ENCODE measurements at places on chromosomes 11 and 22.

- no peak for DNase-seq
Measured at GRCh38 chr11:10808235-10808552, 532 bp downstream of the EIF4G2 start.

DNA sequence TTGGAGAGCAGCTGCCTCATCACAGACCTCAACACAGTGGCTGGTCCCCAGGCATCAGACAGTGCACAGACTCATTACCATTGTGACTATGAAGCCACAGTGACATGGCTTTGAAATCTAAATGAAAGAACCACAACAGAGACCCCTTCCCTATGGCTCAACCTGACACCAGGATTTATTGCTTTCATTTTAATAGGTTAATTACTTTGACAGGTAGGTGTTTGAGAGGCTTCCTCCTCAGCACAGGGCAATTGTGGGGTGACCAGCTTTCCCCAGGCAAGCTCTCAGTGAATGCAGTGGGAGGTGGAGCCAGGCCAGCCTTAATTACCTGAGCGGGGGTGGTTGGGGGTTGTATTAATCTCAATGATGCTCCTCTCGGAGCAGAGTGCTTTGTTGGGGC, 102.3 kb downstream of the CHST1 start:
- DNase-seq, result no peak

GRCh38 chr22:40857309-40857855, 434 bp downstream of the XPNPEP3 start:
- DNase-seq, result no peak

DNA sequence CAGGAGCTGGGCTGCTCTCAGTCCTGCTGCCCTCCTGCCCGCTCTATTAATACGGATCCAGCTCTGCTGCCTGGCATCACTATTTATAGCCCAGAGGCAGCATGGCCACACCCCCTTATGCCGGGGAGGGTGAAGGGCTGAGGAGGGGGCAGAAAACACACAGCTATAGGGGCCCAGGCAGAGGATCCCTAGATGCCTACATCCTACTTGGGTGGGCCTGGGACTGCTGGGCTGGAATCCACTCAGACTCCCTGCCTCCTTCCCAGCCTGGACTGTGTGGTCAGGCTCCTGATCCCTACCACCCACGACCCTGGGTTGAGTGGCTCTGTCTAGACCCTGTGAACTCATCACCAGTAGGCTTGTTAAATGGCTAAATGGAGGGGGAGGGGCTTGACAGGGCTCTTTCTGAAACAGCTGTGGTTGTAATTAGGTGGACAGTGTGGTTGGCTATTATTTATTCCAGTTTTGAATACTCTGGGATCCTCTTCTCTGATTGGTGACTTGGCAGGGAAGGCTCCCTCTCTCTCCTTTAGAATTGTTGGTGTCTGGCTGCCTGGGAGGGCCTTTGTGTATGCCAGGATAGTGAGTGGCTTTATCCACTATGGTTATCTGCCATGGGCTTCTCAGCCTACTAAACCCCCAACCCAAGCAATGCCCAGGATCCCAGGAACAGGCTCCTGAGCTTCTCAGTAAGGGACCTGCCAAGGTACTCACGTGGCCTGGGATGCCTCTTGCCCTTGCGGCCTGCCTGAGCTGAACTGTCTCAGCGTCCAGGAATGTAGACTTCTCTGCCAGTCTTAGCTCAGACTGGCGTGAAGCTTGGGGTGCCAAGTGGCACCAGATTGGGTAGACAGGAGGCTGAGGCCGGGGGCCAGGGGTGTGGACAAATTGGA, 15.2 kb downstream of the PHLDB1 start:
- peak; percentile 76 for DNase-seq
